ENCODE measurements at places on chromosomes 7 and 10. TPM values are rescaled to one million over a fixed set of nuclear protein-coding genes. Genes with fewer than 3 reads are reported as not detected.

DNA sequence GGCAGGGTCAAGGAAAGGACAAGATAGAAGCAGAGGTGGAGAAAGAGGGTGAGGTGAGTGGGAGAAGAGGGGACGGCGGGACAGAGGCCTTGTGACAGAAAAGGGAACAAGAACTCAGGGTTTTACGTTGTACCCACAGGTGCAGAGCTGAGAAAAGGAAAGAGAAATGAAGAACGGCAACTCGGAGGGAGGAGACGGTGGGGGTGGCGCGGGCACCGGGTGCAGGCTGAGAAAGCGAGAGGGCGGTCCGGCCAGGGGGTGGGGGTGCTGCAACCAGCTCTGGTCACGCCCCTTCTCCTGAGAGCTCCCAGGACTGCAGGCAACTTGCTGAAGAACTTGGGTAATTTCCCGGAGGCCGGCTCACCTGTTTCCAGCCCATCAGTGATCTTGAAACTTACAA, 65.3 kb downstream of the CARD11 start:
- peaks cover 13% of the 10 kb centered on the region for H3K36me3 ChIP-seq
- peaks cover 79% of the 10 kb centered on the region for H3K4me1 ChIP-seq
- H3K4me3 ChIP-seq = peak overlapping the region; percentile 84
- peak overlapping the region; percentile 82 for H3K27ac ChIP-seq

The TMEM140 gene
- 37.0 TPM for total RNA-seq

GRCh38 chr7:50864694-50865093, 82.0 kb upstream of the GRB10 start:
- no peak overlapping the region for H3K27ac ChIP-seq
- no peaks in the 10 kb centered on the region for H3K36me3 ChIP-seq
- H3K27me3 ChIP-seq = no peaks in the 10 kb centered on the region
- no peak for DNase-seq
- no peaks in the 10 kb centered on the region for H3K4me1 ChIP-seq

- no peak for DNase-seq
- no peaks in the 10 kb centered on the region for H3K36me3 ChIP-seq
- H3K27ac ChIP-seq = no peak overlapping the region
- H3K27me3 ChIP-seq = peaks cover 18% of the 10 kb centered on the region
These were observed 107.9 kb downstream of the POU6F2 start for GRCh38 chr7:39085590-39086049.

DNA sequence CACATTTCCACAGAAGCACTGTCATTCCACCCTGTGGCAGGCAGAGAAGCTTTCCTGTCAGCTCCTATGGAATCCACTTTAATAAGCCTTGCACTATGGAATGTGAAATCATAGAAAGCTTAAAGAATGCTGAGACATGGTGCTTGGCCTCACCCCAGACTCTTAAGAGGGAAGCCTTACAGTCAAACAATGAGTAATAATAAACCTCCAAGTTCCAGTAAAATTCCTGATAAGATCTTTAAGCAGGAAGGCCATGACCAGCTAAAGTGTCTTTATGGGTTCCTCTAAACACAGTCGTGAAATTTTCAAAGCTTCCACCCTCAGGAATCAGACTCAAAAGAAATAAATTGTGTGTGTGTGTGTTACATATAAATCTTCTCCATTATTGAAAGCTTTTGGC, 11.9 kb upstream of the TEX36 start:
- DNase-seq = no peak
- H3K27me3 ChIP-seq = no peaks in the 10 kb centered on the region

- H3K36me3 ChIP-seq = no peaks in the 10 kb centered on the region
- no peaks in the 10 kb centered on the region for H3K27me3 ChIP-seq
- no peak for DNase-seq
- no peaks in the 10 kb centered on the region for H3K4me1 ChIP-seq
- H3K27ac ChIP-seq = no peak overlapping the region
These were observed 70.4 kb upstream of the HECTD2 start for GRCh38 chr10:91339729-91340128.

DNA sequence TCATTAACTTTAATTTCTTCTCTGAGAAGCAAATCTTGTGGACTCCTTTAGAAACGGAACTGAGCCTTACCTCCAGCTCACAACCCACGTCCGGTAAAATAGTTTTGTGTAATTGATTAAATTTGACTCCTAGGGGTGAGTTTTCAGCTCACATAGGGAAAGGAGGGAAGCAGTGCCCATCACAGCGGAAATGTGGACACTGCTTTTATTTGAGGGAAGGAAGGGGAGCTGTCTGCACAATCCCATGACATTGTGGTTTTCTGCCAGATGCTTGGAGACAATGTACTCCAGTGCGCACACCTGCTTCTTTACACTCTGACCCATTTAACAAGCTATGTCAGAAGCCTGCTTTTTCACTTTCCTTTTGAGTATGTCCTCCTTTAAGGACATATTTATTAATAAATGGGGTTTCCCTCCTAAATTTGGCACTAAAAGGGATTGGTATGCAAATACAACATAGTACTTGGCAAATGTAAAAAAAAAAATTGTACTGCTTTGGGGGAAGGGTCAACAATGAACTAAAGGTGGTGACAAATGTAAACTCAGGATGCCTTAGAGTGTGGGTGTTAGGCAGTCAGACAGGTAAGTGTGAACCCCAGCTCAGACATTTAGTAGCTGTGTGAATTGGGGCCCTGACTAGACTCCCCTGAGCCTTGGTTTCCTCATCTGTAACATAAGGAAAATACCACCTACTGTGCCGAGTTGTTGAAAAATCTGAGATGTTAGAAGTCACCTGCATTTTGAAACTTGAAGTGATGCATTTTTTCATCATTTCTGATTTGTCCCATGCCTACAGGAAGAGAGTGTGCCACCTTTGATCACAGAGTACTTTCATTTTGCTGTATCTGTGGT, 90.2 kb upstream of the KLF6 start:
- peaks cover 74% of the 10 kb centered on the region for H3K4me1 ChIP-seq
- no peaks in the 10 kb centered on the region for H3K27me3 ChIP-seq
- H3K4me3 ChIP-seq = peak overlapping the region; percentile 89
- peak; percentile 38 for DNase-seq
- peak overlapping the region; percentile 98 for H3K27ac ChIP-seq
- no peaks in the 10 kb centered on the region for H3K36me3 ChIP-seq

DNA sequence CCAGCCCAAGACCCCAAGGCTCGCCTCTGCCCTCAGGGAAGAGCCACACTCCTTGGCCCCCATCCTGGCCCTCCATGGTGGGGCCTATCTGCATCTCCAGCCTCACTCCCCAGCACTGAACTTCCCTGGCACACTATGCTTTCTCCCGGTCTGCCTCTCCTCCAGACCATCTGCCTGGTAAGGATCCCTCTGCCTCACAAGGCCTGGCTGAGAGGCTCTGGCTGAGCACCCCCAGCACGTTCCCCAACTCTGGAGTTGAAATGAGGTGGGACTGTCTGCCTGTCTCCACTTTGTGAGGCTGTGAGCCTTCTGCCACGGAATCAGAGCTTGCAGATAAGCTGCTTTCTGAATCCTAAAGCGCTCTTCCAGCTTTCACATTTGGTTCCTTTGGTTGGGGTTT, 220.7 kb downstream of the TNS3 start:
- H3K4me1 ChIP-seq = no peaks in the 10 kb centered on the region
- no peak for DNase-seq
- H3K4me3 ChIP-seq = no peak overlapping the region

DNA sequence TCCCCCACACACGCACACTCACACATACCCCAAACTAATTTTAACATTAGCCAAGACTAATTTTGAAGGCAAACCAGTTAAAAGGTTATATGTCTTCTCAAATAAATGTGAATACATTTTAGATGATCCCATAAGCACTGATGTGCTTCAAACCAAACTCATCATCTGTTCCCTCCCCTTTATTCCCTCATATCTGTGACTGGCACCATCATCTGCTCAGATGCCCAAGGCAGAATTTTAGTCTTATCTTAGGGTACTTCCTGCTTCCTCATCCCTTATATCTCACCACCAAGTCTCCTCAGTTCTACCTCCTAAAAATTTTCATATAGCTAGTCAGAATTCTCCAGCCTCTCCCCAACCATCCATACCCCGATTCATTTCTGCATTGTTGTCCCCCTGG, 80.4 kb downstream of the UPF2 start:
- no peaks in the 10 kb centered on the region for H3K4me1 ChIP-seq
- peak overlapping the region; percentile 3 for H3K27ac ChIP-seq
- peaks cover 9% of the 10 kb centered on the region for H3K36me3 ChIP-seq
- H3K27me3 ChIP-seq = no peaks in the 10 kb centered on the region
- no peak for DNase-seq

DNA sequence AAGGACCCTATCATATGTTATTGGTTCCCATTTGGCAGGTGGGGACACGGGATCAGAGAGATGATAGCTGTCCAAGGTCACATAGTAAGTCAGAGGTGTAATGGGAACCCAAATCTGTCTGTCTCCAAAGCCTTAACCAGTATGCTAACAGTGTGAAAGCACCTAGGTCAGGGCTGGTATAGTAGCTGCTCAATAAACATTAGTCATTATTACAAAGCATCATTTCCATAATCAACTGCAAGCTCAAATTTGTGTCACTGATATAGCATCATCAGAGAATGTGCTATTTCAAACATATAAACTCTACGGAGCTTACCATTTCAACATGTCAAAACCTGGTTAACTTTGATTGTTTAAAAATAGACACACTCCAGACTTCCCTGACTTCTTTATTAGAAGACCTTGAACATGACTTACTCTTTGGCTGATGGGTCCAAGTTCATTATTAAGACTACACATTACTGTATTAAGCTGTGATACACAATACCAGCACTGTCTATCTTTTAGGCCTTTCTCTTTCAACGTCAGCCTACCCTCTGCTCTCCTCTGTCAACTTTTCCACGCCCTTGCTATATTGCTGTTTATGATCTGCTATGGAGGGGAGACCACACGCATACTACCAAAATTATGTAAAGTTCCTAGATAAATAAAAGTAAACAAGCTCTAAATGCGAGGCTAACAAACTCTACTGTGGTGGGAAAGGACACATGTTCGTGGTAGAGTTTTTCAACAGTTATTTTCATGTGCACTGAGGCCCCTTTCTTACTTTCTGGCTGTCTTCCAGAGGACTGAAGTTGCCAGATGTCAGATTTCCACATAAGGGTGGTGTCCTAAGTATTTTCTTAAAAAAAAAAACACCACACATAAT, 33.6 kb downstream of the DNMBP start:
- no peak overlapping the region for H3K4me3 ChIP-seq
- no peaks in the 10 kb centered on the region for H3K36me3 ChIP-seq
- H3K4me1 ChIP-seq = no peaks in the 10 kb centered on the region
- no peaks in the 10 kb centered on the region for H3K27me3 ChIP-seq
- DNase-seq = no peak
- no peak overlapping the region for H3K27ac ChIP-seq

DNA sequence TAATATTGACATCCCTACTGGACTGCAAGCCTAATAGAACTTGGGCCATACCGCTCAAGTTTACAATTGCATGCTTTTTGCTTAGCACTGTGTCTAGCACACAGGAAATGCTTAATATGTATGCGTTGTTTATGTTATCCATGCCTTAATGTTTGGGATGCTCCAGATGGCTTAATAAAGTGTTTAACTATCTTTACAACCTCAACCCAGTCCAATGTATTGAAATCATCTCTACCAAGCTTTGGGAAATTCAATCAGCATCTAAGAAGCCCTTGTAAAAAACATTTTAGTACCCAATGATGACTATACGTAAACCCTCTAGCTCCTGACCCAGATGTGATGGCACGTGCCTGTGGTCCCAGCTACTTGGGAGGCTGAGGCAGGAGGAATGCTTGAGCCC, 40.0 kb downstream of the CALD1 start:
- no peaks in the 10 kb centered on the region for H3K27me3 ChIP-seq
- H3K4me3 ChIP-seq = no peak overlapping the region
- H3K4me1 ChIP-seq = no peaks in the 10 kb centered on the region
- no peaks in the 10 kb centered on the region for H3K36me3 ChIP-seq
- no peak for DNase-seq

DNA sequence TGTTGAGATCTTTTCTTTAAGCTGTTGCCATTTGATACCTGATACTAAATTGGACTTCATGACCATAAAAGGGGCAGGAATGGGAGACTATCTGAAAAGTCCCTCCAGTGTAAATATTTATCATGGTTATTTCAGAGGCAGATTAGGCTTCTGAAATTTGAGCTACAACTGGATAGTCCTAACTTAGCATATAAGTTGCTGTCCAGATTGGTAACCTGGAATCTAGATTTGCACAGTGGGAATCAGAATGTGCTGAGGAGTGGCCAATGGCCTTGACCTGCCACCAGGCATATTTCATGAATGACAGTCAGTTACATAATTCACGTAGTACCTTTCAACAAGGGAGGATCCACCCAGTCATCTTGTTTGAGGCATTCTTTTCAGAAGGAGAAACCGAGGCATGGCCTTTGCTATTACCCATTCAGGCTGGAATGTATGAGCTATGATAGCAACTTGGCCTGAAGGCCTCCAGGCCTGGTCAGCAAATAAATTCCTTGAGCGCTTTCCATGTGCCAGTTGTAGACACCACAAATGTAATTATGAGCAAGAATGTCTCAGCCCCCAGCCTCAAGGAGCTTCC, 80.0 kb downstream of the EEPD1 start:
- no peak overlapping the region for H3K4me3 ChIP-seq
- no peaks in the 10 kb centered on the region for H3K36me3 ChIP-seq
- H3K27me3 ChIP-seq = no peaks in the 10 kb centered on the region
- DNase-seq = no peak

GRCh38 chr10:78642269-78642816, 426.4 kb upstream of the ZMIZ1 start:
- H3K4me3 ChIP-seq = no peak overlapping the region
- H3K36me3 ChIP-seq = no peaks in the 10 kb centered on the region
- H3K27me3 ChIP-seq = peaks cover 9% of the 10 kb centered on the region
- H3K27ac ChIP-seq = no peak overlapping the region
- DNase-seq = no peak
- no peaks in the 10 kb centered on the region for H3K4me1 ChIP-seq

The TAC1 gene
- total RNA-seq = 3.2 TPM

DNA sequence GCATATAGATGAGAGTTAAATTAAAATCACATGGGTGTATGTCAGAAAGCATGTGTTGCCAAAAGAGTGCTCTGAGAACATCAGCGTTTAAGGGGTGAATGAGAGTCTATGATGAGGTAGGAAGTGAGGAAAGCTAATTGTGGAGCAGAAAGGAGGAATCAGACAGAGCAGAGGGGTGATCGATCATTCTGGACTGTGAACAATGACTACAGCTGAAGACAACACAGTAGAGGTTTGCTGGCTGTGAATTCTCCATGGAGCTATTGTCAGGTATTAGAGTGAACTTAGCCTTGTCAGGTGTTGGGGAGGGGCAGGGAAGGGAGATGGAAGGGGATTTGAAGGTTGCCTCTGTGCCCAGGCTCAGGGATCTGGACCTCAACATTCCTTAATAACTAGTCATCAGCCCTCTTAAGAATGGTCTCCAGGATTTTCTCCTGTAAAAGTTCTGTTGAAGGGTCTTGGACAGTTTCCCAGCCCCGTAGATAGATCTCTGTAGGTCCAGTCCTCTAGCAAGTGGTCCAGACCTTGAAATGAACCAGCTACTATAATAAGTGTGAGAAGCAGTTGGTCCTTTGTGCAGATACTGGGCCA, 57.1 kb downstream of the KIF5B start:
- H3K36me3 ChIP-seq = no peaks in the 10 kb centered on the region
- no peak for DNase-seq
- no peaks in the 10 kb centered on the region for H3K27me3 ChIP-seq
- H3K4me3 ChIP-seq = no peak overlapping the region
